ENCODE measurements at places on chromosomes 6 and 20.

DNA sequence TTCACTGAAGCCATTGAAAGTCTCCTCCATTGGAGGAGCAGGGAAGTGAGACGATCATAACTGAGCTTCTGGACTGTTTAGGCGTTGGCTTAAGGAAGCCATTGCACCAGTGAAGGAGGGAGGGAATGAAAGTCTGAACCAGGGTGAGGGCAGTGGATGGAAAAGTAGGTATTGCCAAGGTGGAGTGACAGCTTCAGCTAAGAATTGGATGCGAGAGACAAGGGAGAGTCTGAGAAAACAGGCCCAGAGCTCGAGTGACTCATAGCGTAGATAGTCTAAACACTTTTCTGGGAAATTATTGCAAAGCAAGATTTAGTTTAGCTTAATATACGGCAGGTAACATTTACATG is 4.5 kb downstream of the DSP start:
- no peak for DNase-seq

- no peak for DNase-seq
Measured at GRCh38 chr6:168450917-168451316, 9.9 kb downstream of the SMOC2 start.

DNA sequence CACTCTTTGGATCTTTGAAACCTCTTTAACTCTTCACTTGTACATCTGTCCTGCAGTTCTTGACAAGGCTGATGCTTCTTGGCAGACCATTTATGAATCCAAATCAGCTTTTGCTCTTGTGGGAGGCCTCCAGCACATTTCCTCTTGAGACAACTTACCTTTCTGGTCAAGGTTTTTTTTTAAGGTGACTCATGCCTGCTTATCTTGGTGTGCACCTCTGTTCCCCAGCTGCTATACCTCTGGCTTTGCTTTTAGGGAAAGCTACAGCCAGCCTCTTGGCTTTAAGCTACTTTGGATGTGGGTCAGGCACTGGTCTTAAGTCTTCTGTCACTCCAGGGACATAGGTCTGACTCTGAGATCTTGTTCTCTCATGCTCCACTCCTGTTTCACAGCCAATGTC is 106.5 kb downstream of the PHF3 start:
- DNase-seq = no peak

DNA sequence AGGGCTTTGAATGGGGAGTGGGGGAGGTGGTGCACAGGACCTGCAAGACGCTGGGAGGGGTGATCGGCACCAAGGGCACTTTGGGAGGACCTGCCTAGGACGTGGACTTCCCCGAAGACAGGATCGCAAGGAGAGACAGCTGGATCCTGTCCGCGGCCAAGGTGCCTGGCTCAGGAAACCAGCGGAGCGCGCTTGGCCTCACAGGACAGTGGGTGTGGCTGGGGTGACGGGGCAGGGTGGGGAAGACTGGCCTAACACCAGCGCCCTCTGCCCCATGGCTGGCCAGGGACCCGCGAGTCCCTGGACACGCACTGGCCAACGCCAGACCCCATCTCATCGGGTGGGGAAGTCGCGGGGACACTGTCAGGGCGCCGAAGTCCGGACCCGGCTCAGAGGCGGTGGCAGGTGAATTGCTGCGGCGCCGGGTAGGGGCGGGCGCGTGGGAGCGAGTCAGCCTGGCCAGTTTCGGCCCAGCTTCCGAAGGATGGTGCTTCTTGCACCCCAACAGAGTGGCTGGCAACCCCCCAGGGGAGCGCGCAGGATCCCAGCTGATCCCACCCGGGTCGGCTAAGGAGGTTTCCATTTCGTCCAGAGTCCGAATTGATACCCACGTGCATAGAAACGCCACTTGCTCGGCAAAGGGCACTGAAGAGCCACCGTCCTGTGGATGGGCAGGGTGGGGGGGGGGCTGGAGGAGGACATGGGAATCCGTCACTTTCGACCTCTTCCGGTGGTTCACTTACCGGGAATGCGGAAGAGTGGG is 785 bp upstream of the THBD start:
- DNase-seq = no peak

- no peak for DNase-seq
Measured at GRCh38 chr6:38907264-38907663, 141.3 kb upstream of the GLP1R start.

DNA sequence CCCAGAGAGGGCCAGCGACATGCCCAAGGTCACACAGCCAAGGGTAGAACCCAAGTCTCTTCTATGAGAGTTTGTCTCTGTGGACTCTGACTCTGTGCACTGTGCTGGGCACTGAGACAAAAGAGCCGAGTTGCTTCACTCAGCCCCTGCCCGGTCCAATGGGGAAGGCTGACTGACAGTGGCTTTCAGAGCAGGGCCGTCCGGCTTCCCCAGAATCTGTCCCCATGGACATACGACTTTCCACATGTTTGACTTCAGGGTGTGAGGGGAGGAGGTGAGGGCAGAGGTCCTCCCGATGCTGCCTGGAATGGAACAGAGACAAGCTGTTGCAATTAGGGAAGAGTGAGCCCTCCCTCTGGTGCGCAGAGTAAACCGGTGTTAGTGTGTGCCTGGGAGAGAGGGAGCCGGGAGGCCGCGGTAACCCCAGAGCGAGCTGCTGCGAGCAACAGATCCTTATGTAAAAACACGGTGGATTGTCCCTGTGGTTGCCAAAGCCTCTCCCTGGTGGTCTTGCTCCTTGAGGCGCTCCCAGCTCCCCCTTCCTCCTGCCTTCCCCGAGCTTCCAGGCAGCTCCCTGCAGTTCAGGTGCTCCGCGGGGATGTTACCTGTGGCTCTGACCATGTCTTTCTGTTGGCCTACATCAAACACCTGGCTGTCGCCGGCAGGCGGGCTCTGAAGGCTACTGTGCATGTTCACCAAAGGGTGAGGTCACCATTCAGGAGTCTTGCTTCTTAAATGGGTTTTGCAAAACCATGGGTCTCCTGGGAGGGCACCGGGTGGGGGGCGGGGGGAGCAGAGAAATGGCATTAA is 672 bp downstream of the SIRPA start:
- no peak for DNase-seq

DNA sequence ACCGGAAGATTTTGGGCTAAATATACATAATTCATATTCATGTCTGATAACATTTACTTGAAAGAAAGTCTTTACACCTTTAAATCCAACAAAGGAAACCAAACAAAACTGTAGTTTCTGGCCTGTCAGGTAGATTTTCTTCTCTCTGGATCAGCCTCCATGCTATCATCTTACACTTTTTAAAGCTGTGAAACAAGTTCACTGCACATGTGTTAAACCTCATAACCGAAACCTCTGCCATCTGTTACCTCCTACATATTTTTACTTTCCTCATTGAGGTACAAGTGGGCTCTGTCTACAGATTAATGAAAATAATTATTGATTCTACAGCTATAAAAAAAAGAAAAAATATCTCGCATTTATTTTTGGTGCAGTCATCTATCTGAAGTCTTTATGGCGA is 149.9 kb downstream of the RALGAPA2 start:
- DNase-seq = no peak

DNA sequence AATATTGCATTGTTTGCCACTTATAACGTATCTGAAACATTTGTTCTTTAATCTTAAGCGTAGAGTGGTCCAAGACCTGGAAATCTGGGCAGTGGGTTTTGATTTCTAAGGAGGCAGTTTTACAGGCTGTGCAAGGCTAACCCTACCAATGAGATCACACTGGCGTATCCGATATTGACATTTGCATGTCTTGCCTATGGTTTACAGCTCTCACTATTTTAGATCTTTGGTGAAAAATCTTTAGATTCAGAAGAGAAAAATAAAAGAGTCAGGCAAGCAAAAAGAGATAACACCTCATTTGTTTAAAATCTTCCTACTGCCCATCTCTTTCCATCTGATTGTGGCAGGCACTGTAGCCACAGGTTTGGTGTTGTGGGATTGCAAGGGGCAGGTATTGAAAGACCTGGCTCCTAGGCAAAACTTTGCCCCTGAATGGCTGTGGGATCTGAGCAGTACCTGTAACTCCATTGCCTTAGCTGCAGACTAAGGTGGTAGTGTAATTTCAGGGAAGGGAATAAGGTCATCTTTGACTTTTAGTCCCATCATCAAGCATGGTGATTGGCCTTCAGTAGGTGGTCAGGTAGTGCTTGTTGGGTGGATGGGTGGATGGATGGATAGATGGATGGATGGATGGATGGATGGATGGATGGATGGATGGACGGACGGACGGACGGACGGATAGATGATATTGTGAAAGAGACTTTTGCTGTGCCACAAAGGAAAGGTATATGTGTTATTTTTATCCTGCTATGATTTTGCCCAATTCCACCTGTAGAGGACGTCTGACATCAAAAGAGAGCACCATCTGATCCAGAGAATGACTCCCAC is 1.9 kb downstream of the TNFAIP3 start:
- no peak for DNase-seq

GRCh38 chr6:17971128-17972073 is 16.0 kb downstream of the KIF13A start:
- no peak for DNase-seq

GRCh38 chr20:51574248-51575033 is 31.9 kb upstream of the NFATC2 start:
- no peak for DNase-seq

GRCh38 chr6:150255840-150256239 is 113.0 kb upstream of the IYD start:
- DNase-seq = no peak

DNA sequence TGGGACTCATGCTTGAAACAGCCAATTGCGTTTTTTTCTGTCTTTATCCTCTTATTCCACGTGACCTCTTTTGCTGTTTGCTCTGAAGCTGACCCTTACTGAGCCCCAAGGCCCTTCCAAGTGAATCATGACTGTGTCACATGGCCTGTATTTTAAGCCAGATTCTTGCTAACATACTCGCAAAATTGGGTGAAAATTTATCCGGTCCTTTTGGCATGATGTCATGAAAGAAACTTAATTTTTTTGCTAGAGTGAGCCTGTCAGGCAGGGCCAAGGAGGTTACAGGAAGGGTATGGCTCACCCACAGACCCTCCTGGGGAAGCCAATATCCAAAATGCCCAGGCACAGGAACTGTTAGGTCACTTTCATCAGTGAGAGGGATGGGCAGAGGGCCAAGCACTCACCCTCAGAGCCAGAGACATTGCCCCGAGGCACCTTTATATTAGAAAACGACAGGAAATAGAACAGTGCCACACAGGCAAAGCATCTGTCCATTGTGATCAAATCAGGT is 296.7 kb downstream of the CDH26 start:
- DNase-seq = no peak

GRCh38 chr20:20482453-20482852 is 114.5 kb downstream of the INSM1 start:
- no peak for DNase-seq

DNA sequence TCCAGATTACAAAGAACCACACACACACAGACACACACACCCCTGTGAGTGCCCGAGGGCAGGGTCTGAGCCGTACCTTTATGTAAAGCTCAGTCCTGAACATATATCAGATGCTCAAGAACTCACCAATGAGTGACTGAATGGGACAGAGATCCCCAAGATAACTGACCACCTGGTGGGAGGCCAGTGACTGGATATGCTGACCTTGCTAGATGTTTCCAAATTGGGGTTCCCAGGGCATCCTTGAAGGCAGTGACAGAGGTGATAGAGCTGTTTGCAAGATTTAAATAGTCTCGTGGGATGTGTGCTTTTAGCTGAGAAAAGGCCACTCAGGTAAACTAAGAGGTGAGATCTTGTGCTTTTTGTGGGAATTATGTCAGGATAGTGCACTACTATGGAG is 39.3 kb downstream of the KCNK17 start:
- no peak for DNase-seq

GRCh38 chr6:49406250-49406970 is 56.6 kb downstream of the MMUT start:
- DNase-seq = no peak

DNA sequence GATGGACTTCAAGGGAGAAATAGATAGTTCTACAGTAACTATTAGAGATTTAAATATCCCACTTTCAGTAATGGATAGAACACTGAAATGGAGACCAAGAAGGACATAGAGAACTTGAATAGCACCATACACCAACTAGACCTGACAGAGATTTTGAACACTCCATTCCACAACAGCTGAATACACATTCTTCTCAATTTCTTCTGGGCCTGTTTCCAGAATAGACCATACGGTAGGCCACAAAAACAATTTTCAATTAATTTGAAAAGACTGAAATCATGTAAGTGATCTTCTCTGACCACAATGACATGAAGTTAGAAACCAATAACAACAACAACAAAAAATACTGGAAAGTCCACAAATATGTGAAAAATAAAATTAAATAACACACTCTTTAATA is 979.1 kb upstream of the FLRT3 start:
- DNase-seq = no peak

GRCh38 chr20:20368418-20369249 is 730 bp downstream of the INSM1 start:
- no peak for DNase-seq

GRCh38 chr6:63663147-63663955 is 27.7 kb downstream of the PHF3 start:
- DNase-seq = no peak

GRCh38 chr6:7954477-7955200 is 44.1 kb upstream of the TXNDC5 start:
- DNase-seq = no peak

DNA sequence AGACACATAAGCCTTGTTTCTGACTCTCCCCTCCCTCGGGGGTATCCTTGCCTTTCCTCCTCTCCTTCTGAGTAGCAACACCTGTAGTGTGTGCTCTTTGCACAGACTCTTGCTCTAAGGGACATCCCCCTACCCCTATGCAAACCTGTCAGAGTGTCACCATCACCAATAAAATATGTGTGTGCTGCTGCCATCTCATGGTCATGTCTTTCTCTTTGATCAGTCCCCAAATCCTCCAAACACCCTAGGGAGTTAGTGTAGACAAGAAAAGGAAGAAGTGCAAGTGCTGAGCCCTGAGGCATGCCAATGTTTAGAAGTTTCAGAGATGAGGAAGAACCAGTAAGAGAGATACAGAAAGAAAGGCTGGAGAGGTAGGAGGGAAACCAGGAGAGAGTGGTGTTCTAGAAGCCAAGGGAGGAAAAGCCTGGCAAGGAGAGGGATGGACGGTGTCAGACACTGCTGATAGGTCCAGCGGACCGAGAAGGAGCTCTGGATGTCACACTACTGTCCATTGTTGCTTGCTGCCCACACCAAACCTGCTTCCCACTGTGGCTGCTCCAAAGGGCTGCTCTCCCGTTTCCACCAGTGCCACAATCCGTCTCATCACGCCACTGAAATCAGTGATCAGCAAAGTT is 16.4 kb downstream of the TRMT6 start:
- DNase-seq = no peak

DNA sequence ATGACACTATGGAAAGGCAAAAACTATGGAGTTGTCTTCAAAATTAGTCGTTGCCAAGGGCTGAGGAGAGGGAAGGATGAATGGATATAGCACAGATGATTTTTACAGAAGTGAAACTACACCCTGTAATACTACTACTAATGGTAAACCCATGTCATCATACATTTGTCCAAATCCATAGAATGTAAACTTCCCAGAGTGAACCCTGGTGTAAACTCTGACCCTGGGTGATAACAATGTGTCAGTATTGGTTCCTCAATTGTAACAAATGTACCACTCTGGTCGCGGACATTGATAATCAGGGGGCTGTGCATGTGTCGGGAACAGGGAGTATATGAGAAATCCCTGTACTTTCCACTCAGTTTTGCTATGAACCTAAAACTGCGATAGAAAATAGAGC is 72.2 kb downstream of the CNBD2 start:
- DNase-seq = no peak

- no peak for DNase-seq
Measured at GRCh38 chr6:71388856-71389527, 100.4 kb downstream of the OGFRL1 start.
